ENCODE measurements at places on chromosomes 5 and 9.

- no peak overlapping the region for H3K27ac ChIP-seq
- no peaks in the 10 kb centered on the region for H3K36me3 ChIP-seq
- peak; percentile 56 for DNase-seq
Observed at GRCh38 chr9:10268531-10269485, 344.0 kb downstream of the PTPRD start.

DNA sequence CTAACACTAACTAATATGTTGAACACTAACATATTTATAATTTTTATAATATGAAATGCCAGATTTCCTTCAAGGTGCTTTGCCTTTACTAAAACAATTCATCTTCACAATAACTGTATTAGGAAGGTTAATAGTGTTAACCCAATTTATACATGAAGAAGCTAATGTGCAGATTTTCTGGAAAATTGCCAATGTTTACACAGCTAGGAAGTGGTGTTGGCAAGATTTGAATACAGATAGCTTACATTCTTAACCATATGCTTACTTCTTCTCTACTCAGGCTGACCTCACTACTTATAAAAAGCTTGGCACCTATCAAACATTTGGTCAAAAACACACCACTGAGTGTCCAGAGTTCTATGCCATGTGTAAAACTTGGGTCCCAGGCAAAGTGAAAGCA lies 445.4 kb upstream of the ITGA1 start:
- H3K36me3 ChIP-seq = no peaks in the 10 kb centered on the region
- H3K4me1 ChIP-seq = no peaks in the 10 kb centered on the region
- no peak for DNase-seq
- no peak overlapping the region for H3K27ac ChIP-seq
- no peaks in the 10 kb centered on the region for H3K27me3 ChIP-seq

GRCh38 chr9:127170652-127171051 lies 48.2 kb upstream of the ANGPTL2 start:
- no peaks in the 10 kb centered on the region for H3K4me1 ChIP-seq
- DNase-seq = no peak
- H3K27ac ChIP-seq = no peak overlapping the region
- peaks cover 7% of the 10 kb centered on the region for H3K27me3 ChIP-seq
- H3K36me3 ChIP-seq = no peaks in the 10 kb centered on the region

DNA sequence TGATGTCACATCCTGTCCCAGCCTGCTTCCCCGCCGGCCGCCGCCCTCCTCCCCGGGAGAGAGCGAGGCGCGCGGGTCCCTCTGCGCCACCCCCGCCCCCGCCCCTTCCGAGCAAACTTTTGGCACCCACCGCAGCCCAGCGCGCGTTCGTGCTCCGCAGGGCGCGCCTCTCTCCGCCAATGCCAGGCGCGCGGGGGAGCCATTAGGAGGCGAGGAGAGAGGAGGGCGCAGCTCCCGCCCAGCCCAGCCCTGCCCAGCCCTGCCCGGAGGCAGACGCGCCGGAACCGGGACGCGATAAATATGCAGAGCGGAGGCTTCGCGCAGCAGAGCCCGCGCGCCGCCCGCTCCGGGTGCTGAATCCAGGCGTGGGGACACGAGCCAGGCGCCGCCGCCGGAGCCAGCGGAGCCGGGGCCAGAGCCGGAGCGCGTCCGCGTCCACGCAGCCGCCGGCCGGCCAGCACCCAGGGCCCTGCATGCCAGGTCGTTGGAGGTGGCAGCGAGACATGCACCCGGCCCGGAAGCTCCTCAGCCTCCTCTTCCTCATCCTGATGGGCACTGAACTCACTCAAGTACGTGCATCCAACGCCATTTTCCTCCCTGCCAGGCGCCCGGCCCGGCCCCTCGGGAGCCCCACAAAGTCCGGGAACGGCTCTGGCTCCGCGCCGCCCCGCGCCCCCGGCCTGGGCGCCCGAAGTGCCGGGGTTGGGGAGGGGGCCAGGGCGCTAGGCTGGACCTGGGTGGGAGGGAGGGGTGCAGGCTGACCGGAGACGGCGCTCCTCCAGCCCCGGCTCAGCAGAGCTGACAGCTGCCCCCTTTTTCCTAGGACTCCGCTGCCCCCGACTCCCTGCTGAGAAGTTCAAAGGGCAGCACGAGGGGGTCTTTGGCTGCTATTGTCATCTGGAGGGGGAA lies 12.0 kb upstream of the OLFM1 start:
- peak overlapping the region; percentile 36 for H3K4me3 ChIP-seq
- H3K27me3 ChIP-seq = peaks cover 22% of the 10 kb centered on the region
- H3K27ac ChIP-seq = no peak overlapping the region
- peak; percentile 6 for DNase-seq

- H3K4me1 ChIP-seq = no peaks in the 10 kb centered on the region
- H3K27ac ChIP-seq = no peak overlapping the region
- H3K4me3 ChIP-seq = no peak overlapping the region
- H3K27me3 ChIP-seq = no peaks in the 10 kb centered on the region
- H3K36me3 ChIP-seq = no peaks in the 10 kb centered on the region
- DNase-seq = no peak
Observed at GRCh38 chr5:1215320-1216096, 9.7 kb upstream of the SLC6A18 start.

- H3K27ac ChIP-seq = no peak overlapping the region
- peaks cover 6% of the 10 kb centered on the region for H3K27me3 ChIP-seq
Observed at GRCh38 chr9:126222363-126222834, 104.2 kb upstream of the MVB12B start.

- DNase-seq = no peak
- no peaks in the 10 kb centered on the region for H3K36me3 ChIP-seq
- no peaks in the 10 kb centered on the region for H3K27me3 ChIP-seq
- H3K4me3 ChIP-seq = no peak overlapping the region
- no peaks in the 10 kb centered on the region for H3K4me1 ChIP-seq
Observed at GRCh38 chr9:124137944-124138335, 119.8 kb upstream of the NEK6 start.

GRCh38 chr9:38107811-38108304 lies 38.8 kb upstream of the SHB start:
- no peaks in the 10 kb centered on the region for H3K36me3 ChIP-seq
- H3K4me3 ChIP-seq = no peak overlapping the region
- no peaks in the 10 kb centered on the region for H3K4me1 ChIP-seq

GRCh38 chr5:143557061-143557818 lies 153.8 kb upstream of the NR3C1 start:
- H3K27me3 ChIP-seq = no peaks in the 10 kb centered on the region
- no peak overlapping the region for H3K4me3 ChIP-seq
- no peaks in the 10 kb centered on the region for H3K36me3 ChIP-seq
- no peak overlapping the region for H3K27ac ChIP-seq
- no peaks in the 10 kb centered on the region for H3K4me1 ChIP-seq
- no peak for DNase-seq

DNA sequence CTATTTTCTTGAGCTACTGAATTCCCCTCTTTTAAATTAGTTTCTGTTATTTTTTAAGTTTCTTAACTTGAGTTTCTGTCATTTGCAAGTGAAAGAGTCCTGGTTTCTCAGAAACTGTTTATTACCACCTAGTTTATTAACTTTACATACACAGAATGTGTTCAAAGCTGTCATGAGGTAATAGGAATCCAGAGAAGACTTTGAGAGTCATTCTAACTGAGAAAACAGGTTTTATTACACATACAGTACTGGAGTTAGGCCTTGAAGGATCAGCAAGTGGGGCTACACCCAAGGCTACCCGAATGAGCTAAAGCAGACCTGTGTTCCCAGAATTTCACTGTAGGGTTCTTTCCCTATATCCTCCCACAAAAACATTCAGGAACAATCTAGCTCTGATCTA lies 33.1 kb downstream of the FAM114A2 start:
- H3K4me3 ChIP-seq = no peak overlapping the region
- no peak for DNase-seq
- H3K36me3 ChIP-seq = peaks cover 5% of the 10 kb centered on the region
- no peaks in the 10 kb centered on the region for H3K4me1 ChIP-seq
- H3K27ac ChIP-seq = no peak overlapping the region
- no peaks in the 10 kb centered on the region for H3K27me3 ChIP-seq

DNA sequence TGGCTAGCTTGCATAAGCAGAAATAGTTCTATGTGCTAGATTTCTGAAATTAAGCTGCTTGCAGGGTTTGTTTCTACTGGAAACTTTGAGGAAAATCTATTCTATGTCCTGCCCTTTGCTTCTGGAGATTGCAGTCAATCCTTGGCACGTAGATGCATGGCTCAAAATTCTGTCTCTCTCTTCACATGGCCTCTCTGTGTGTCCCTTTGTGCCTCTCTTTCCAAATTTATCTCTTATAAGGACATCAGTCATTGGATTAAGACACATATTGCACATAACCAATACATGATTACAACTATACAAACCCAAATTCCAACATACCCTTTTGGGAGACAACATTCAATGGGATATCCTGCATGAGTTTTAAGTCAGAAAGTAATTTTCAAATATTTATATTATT lies 744.3 kb upstream of the CTNND2 start:
- DNase-seq = no peak
- no peak overlapping the region for H3K27ac ChIP-seq
- no peak overlapping the region for H3K4me3 ChIP-seq
- H3K36me3 ChIP-seq = no peaks in the 10 kb centered on the region

DNA sequence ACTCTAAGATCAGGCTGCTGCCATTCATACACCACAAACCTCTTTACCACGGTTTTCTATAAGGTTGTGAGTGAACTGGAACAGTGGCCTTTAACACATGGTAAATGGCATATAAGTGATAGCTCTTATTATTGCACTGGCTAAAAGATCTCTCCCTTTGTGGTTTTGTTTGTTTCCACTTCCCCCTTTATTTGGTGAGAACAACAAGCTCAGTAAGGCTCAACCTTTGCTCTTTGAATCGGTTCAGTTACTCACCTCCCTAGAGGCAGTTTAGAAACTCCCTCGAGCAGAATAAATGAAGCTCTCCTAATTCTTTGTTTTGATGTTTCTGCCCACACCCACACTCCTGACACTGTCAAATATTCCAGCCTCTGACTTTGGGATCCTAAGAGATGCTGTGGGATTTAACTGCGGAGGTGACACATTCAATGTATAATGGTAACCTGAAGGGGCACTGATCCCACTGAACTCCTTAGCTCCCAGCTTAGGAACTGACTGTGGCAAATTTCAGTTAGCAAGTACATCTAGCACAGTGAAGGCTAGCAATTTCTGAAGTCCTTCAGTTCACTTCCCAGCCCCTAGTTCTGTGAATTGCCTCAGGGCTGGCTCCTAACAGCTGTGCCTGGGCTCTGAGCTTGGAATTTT lies 22.5 kb upstream of the RAD23B start:
- no peaks in the 10 kb centered on the region for H3K36me3 ChIP-seq
- DNase-seq = peak; percentile 56
- no peaks in the 10 kb centered on the region for H3K27me3 ChIP-seq
- no peak overlapping the region for H3K27ac ChIP-seq

DNA sequence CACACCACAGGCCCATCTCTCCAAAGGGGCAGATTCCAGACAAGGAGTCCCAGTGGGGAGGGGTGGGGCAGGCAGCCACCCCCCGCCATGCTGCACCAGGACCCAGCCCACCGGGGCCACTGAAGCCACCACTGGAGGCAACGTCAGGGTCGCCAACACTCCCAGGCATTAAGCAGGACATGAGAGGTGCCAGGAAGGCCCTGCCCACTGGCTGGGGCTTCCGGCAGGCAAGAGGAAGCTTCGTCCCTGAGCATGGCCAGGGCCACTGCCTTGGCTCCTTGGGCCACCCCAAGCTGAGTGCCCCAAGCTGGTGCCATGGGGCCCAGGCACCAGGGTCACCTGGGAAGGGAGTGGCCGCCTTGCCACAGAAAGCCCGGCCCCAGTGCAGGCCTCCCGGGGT lies 17.5 kb downstream of the KCNT1 start:
- H3K36me3 ChIP-seq = no peaks in the 10 kb centered on the region
- H3K27me3 ChIP-seq = peaks cover 4% of the 10 kb centered on the region
- no peak overlapping the region for H3K27ac ChIP-seq
- no peak for DNase-seq
- H3K4me1 ChIP-seq = no peaks in the 10 kb centered on the region

- H3K4me3 ChIP-seq = no peak overlapping the region
- H3K27me3 ChIP-seq = no peaks in the 10 kb centered on the region
- no peaks in the 10 kb centered on the region for H3K36me3 ChIP-seq
- no peak for DNase-seq
- no peak overlapping the region for H3K27ac ChIP-seq
Observed at GRCh38 chr5:40623480-40624420, 56.0 kb upstream of the PTGER4 start.

GRCh38 chr5:69048230-69048629 lies 45.6 kb upstream of the SLC30A5 start:
- peaks cover 2% of the 10 kb centered on the region for H3K4me1 ChIP-seq
- H3K27me3 ChIP-seq = no peaks in the 10 kb centered on the region
- H3K36me3 ChIP-seq = no peaks in the 10 kb centered on the region
- peak; percentile 20 for DNase-seq
- H3K27ac ChIP-seq = no peak overlapping the region

GRCh38 chr5:61820836-61821235 lies 485.2 kb upstream of the KIF2A start:
- no peak overlapping the region for H3K4me3 ChIP-seq
- no peaks in the 10 kb centered on the region for H3K36me3 ChIP-seq
- no peak overlapping the region for H3K27ac ChIP-seq

DNA sequence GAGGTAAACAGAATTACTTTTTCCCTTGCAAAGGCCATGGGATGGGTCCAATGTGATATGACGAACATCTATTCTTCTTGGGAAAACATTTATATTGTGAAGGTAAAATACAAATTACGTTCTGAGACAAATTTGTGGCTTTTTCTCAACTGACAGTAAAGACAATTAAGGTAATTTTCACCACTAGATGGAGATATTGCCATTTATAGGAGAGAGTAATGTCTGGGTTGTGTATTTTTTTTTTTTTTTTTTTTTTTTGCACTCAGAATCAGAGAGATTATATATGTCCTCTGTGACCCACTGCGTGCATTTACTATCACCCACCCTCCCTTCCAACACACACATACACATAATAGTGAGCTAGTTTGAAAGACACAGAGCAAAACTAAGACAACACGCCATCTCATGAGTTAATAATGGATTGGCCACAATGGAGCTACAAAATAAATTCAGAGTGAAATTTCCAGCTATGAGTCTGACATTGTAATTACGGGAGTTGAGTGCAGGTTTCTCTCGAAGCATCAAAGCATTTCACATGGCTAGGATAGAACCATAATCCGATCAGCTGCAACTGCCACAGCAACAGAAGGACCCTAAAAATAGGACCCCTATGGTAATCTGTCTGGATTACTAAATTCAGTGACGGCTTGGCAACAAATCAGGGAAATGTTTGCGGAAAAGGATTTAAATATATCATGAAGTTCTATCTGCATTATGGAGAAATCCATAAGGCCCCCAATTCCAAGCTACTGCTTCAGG lies 49.2 kb downstream of the ANXA1 start:
- DNase-seq = peak; percentile 30
- H3K27ac ChIP-seq = no peak overlapping the region
- no peak overlapping the region for H3K4me3 ChIP-seq
- H3K27me3 ChIP-seq = no peaks in the 10 kb centered on the region
- no peaks in the 10 kb centered on the region for H3K4me1 ChIP-seq
- H3K36me3 ChIP-seq = no peaks in the 10 kb centered on the region

Measured in common myeloid progenitor, CD34-positive (primary cell).